ENCODE measurements at places on chromosomes 3 and 15.

DNA sequence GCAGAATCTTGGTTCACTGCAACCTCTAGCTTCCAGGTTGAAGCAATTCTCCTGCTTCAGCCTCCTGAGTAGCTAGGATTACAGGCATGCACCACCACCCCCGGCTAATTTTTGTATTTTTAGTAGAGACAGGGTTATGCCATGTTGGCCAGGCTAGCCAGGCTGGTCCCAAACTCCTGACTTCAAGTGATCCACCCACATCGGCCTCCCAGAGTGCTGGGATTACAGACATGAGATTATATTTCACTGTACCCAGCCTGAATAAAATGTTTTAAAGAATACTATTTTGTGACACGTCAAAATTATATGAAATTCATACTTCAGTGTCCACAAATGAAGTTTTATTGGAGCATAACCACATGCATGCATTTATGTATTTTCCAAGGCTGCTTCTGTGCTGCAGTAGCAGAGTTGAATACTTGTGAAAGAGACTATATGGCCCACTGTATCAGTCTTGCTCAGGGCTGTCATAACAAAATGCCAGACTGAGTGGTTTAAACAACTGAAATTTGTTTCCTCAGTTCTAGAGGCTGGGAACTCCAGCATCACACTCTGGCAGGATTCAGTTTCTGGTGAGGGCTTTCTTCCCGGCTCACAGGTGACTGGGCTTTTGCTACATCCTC is 77.2 kb downstream of the PRTG start:
- DNase-seq: no peak

DNA sequence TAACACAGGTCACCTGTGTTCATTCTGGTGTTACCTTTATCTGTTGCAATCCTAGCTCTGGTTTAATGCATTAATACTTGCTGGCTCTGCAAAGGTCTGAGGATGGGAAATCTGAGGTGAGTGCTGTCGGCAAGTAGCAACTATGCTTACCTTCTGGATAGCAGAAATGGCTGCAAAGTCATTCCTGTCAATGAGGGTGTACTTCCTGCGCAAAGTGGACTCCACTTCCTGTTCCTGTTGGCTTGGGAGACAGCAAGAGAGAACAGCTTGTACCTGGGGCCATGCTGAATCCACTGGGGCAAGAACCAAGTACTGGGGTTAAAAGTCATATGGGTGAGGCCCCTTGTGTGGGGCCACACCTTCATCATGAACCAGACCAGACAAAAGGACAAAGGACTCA is 37.3 kb downstream of the KIF9 start:
- no peak for DNase-seq

- no peak for DNase-seq
Measured at GRCh38 chr15:87758794-87759418, 497.6 kb downstream of the NTRK3 start.

GRCh38 chr3:10937141-10937825 is 55.3 kb upstream of the SLC6A1 start:
- DNase-seq: no peak

GRCh38 chr15:31869686-31870307 is 160.5 kb upstream of the CHRNA7 start:
- DNase-seq: no peak

- DNase-seq: no peak
Measured at GRCh38 chr3:119642746-119643473, 17.5 kb downstream of the POPDC2 start.

DNA sequence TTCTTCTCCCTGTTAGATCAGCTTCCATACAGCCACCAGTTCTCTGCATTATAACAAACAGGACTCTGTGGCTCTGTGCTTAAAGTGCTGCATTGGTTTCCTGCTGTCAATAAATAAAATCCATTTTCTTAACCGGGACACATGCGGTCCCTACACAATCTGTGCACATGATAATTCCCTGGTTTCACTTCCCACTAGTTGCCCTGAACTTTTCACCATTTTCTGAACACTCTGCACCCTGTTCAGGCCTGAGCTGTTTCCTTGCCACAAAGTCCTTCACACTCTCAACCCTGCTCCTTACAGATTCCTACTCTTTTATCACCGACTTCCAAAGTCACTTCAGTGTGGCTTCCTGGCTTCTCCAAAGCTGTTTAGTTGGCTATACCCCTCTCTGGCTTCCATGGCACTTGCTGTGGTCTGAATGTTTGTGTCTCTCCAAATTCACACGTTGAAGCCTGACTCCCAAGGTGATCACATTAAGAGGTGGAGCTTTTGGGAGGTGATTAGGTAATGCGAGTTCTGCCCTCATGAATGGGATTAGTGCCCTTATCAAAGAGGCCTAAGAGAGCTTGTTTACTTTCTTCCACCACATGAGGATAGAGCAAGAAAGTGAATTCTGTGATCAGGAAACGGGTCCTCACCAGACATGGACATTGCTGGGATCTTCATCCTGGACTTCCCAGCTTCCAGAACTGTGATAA is 233.4 kb downstream of the CHST2 start:
- DNase-seq: no peak

- no peak for DNase-seq
Measured at GRCh38 chr3:126556637-126557414, 1.9 kb downstream of the C3orf22 start.

DNA sequence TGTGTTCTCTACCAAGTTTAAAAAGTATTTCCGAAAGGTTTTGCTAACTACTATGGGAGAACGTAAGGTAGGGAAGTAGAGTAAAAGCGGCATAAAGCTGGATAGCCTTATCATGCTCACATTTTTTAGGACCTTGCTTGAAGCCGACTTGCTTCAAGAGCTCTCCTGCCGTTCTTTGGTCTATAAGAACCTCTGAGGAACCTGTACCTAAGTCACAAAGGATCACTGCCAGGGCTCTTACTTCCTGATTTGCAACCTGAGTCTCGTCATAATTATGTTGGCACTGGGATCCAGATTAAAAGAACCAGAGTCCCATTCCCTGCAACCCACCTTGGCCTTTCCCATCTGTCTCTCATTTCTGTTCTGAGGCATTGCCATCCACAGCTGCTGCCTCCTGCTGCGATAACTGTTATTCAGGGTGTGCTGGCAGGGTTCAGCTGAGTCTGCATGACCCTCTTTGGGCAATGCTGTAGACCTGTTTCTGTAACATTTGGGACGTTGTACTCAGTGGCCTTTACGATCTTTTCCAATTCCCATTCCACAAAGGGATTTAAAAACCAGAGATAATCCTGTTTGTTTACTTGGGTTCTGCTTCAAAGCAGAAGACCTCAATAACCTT is 131.0 kb upstream of the UMPS start:
- DNase-seq: no peak

- no peak for DNase-seq
Measured at GRCh38 chr3:135217730-135218129, 422.7 kb downstream of the EPHB1 start.

DNA sequence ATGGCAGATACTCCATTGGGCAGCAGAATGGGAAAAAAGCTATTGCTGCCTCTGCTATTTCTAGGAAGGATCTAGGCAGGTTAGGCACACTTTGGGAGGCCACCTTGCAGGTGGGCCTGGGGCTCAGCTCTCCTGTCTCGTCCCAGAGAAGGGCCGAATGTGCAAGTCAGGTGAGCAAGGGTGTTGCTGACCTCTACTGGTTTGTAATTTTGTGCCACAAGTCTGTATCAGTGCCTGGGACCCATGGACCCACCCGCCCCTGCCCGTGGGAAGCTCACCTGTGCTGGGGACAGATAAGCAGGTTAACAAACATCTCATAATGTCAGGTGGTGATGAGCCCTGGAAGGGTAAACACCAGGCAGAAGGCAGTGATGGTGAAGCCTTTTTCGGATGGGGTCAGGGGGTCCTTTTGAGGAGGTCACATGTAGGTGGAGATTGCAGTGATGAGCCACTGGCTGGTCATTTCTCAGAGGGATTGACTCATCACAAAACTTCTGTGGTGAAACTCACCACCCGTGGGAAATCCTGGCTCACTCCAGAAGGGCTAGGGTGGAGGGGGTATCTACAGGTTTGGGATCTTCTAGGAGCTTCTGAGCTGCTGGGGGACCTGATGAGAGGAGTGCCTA is 161.3 kb downstream of the KLF13 start:
- no peak for DNase-seq

GRCh38 chr3:17050071-17050470 is 165.3 kb downstream of the PLCL2 start:
- DNase-seq: no peak

All from NCI-H1417 treated with DMSO at 0.1 percent for 48 hours (cell line).